ENCODE measurements at places on chromosomes 5 and 9. TPM values are rescaled to one million over a fixed set of nuclear protein-coding genes. Genes with fewer than 3 reads are reported as not detected.
A peak's percentile ranks its signal among the peaks of the same experiment; 100 is the strongest.

GRCh38 chr5:103036601-103037000 lies 83.3 kb downstream of the GIN1 start:
- no peaks in the 10 kb centered on the region for H3K4me1 ChIP-seq
- peaks cover 9% of the 10 kb centered on the region for H3K36me3 ChIP-seq
- H3K4me3 ChIP-seq: no peak overlapping the region
- no peak overlapping the region for H3K27ac ChIP-seq

GRCh38 chr9:21029661-21030060 lies 1.8 kb downstream of the HACD4 start:
- no peak for DNase-seq
- peaks cover 27% of the 10 kb centered on the region for H3K4me1 ChIP-seq
- no peaks in the 10 kb centered on the region for H3K27me3 ChIP-seq
- no peak overlapping the region for H3K4me3 ChIP-seq
- peaks cover 8% of the 10 kb centered on the region for H3K36me3 ChIP-seq

DNA sequence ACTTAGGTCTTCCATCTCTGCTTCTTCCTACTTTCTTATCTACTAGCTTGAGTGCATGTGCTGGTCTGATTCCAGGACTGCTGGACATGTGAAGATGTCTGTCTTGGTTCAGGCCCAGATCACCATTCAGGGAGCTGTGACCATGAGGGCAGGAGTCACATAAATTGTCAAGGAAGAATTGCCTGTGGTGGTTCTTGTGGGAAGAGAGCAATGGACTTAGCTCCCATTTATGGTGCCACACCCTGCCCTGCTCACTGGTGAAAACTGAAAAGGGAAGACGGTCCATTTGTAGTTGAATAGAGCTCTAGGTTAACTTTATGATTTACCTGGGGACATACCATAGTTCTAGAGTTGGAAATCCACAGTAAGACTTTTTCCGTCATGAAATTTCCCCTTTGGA lies 244.3 kb upstream of the ZNF608 start:
- H3K4me1 ChIP-seq: no peaks in the 10 kb centered on the region
- DNase-seq: no peak

- no peak for DNase-seq
- H3K4me1 ChIP-seq: peaks cover 7% of the 10 kb centered on the region
- no peaks in the 10 kb centered on the region for H3K27me3 ChIP-seq
- H3K4me3 ChIP-seq: no peak overlapping the region
- no peaks in the 10 kb centered on the region for H3K36me3 ChIP-seq
- H3K27ac ChIP-seq: peak overlapping the region; percentile 25
Measured at GRCh38 chr9:2229109-2229721, 214.1 kb downstream of the SMARCA2 start.

GRCh38 chr9:136657974-136658848 lies 4.5 kb upstream of the EGFL7 start:
- peak overlapping the region; percentile 61 for H3K4me3 ChIP-seq
- peak overlapping the region; percentile 94 for H3K27ac ChIP-seq
- H3K36me3 ChIP-seq: no peaks in the 10 kb centered on the region
- DNase-seq: peak; percentile 46

GRCh38 chr5:9789777-9790176 lies 159.6 kb upstream of the TAS2R1 start:
- H3K36me3 ChIP-seq: no peaks in the 10 kb centered on the region
- no peaks in the 10 kb centered on the region for H3K4me1 ChIP-seq
- no peak overlapping the region for H3K4me3 ChIP-seq
- no peaks in the 10 kb centered on the region for H3K27me3 ChIP-seq

DNA sequence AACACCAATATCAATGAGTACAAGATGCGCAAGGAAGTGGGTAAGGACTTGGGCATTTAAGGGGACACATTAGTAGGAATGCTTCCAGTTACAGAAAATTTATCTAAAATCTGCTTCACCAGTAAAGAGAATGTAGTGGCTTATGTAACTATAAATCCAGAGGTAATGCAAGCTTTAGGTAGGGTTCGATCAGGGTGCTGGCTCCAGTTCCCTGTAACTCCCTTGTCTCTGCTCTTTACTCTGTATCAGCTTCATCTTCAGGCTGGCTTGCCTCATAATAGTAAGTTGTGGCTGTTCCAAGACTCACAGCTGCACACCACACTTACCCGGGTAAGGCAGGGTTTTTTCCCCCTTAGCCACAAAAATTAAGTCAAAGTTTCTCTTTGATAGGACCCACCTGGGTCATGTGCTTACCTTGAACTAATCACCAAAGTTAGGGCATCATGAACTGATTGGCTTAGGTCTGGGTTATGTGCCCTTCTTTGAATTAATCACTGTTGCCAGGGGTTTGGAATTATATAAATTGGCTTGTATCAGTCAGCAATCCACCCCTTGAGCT lies 35.5 kb downstream of the ARHGEF37 start:
- no peak overlapping the region for H3K27ac ChIP-seq
- DNase-seq: no peak
- peaks cover 61% of the 10 kb centered on the region for H3K36me3 ChIP-seq
- H3K4me3 ChIP-seq: no peak overlapping the region

DNA sequence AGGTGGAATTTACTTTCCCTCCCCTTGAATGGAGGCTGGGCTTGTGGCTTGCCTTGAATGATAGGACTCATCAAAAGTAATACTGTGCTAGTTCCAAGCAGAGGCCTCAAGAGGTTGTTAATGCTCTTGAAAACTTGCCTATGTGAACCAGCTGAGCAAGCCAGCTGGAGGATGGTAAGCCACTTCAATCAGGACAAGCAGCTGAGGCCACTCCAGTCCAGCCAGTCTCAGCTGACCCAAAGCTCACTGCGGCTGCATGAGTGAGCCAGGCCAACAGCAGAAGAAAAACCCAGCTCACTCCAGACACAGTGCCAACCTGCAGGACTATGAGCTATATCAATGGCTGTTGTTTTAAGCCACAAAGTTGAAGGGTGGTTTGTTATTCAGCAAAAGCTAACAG lies 182.8 kb downstream of the MCTP1 start:
- no peaks in the 10 kb centered on the region for H3K4me1 ChIP-seq
- no peaks in the 10 kb centered on the region for H3K27me3 ChIP-seq
- no peak for DNase-seq
- no peak overlapping the region for H3K4me3 ChIP-seq
- H3K36me3 ChIP-seq: no peaks in the 10 kb centered on the region

- no peaks in the 10 kb centered on the region for H3K4me1 ChIP-seq
- no peak overlapping the region for H3K27ac ChIP-seq
- H3K27me3 ChIP-seq: no peaks in the 10 kb centered on the region
- H3K4me3 ChIP-seq: no peak overlapping the region
- no peak for DNase-seq
- H3K36me3 ChIP-seq: no peaks in the 10 kb centered on the region
Measured at GRCh38 chr9:97543561-97543960, 42.1 kb downstream of the TMOD1 start.

DNA sequence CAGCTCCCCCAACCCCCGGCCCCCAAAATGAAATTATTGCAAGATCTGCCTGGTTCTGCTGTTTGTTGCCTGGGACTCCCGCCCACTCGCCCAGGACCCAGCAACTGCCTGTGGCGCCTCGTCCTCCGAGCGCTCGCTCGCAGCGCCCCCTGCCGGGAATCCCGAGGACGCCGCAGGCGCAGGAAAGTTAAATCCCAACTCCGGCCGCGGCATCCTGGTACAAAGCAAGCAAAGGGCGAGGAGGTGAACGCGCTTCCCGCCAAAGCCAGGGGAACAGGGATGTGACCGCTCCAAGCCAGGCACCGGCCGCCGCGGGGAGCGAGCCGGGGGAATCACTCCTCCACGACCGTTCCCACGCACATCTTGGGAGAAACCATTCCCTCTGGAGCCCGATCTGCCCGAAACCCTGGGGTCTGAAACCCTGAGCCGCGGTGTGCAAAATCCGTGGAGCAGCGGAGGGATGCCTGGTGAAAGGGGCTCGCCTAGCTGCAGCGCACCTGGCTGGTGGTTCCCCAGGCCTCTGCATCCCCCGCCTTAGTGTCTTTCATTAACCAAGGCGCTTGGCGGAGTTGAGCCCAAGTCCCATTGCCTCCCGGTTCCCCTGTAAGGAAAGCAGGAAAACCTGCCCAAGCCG lies 1.3 kb downstream of the SEMA5A start:
- H3K4me3 ChIP-seq: peak overlapping the region; percentile 71
- DNase-seq: peak; percentile 81
- peaks cover 6% of the 10 kb centered on the region for H3K4me1 ChIP-seq
- peaks cover 10% of the 10 kb centered on the region for H3K36me3 ChIP-seq
- H3K27ac ChIP-seq: no peak overlapping the region
- H3K27me3 ChIP-seq: peaks cover 18% of the 10 kb centered on the region

DNA sequence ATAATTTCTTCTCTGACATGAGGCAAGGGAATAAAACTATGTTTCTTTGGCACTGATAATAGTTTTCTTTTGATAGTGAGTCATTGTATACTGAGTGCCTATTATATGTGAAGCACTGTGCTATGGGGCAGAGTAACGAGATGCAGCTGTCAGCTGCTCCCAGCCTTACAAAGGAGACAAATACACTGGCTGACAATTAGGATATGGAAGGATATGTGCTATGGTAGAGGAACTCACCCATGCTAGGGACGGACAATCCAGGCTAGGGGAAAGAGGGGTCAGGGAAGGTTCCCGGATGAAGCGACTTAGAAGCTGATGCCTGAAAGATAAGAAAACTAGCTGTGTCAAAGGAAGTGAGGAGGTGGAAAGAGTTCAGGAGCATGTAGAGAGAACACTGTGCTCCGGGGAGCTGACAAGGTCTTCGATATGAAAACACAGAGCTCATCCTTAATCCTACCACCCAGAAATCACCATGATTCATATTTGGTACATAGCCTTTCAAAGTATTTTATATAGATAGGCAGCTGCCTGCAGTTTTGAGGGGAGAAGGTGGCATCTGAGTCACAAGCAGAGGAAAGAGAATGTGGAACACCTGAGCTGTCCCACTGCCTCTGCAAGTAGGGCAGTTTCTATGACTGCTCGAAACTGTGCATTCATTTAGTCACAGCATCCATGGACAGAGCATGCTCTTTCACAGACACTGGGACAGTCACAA lies 12.1 kb downstream of the BSPRY start:
- no peaks in the 10 kb centered on the region for H3K27me3 ChIP-seq
- no peak for DNase-seq
- H3K4me1 ChIP-seq: no peaks in the 10 kb centered on the region

GRCh38 chr9:125462861-125463291 lies 201.2 kb downstream of the GAPVD1 start:
- H3K4me3 ChIP-seq: no peak overlapping the region
- H3K36me3 ChIP-seq: peaks cover 12% of the 10 kb centered on the region
- H3K27me3 ChIP-seq: no peaks in the 10 kb centered on the region
- H3K4me1 ChIP-seq: peaks cover 40% of the 10 kb centered on the region

- no peak overlapping the region for H3K4me3 ChIP-seq
- H3K27me3 ChIP-seq: no peaks in the 10 kb centered on the region
- no peaks in the 10 kb centered on the region for H3K36me3 ChIP-seq
Measured at GRCh38 chr9:32395510-32396216, 11.2 kb downstream of the ACO1 start.

- peak; percentile 60 for DNase-seq
- H3K27me3 ChIP-seq: no peaks in the 10 kb centered on the region
- no peaks in the 10 kb centered on the region for H3K4me1 ChIP-seq
Measured at GRCh38 chr9:114339130-114339908, 9.7 kb downstream of the ORM2 start.

DNA sequence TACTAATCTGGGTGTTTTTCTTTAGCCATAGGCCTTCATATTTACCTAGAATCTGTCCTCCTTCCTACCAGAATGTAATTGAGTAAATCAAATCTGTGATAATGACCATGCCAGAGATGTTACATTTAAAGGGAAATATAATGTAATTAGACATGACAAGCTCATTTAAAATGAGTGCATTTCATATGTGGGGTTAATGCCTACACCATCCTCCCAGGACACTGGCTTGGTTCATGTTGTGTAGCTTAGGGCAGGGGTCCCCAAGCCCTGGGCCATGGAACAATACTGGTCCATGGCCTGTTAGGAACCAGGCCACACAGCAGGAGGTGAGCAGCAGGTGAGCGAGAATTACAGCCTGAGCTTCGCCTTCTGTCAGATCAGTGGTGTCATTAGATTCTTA lies 276.9 kb upstream of the DAP start:
- H3K36me3 ChIP-seq: no peaks in the 10 kb centered on the region
- no peak overlapping the region for H3K4me3 ChIP-seq
- no peak overlapping the region for H3K27ac ChIP-seq

GRCh38 chr9:29556317-29556716 lies 1983.0 kb upstream of the C9orf72 start:
- H3K4me3 ChIP-seq: no peak overlapping the region
- H3K4me1 ChIP-seq: no peaks in the 10 kb centered on the region
- no peak for DNase-seq
- no peak overlapping the region for H3K27ac ChIP-seq
- no peaks in the 10 kb centered on the region for H3K36me3 ChIP-seq

GRCh38 chr5:89849830-89850512 lies 559.6 kb downstream of the CETN3 start:
- no peak overlapping the region for H3K4me3 ChIP-seq
- no peak overlapping the region for H3K27ac ChIP-seq
- no peak for DNase-seq
- no peaks in the 10 kb centered on the region for H3K36me3 ChIP-seq
- no peaks in the 10 kb centered on the region for H3K4me1 ChIP-seq

GRCh38 chr5:58107704-58108103 lies 352.2 kb downstream of the PLK2 start:
- H3K27ac ChIP-seq: no peak overlapping the region
- no peaks in the 10 kb centered on the region for H3K36me3 ChIP-seq
- no peak overlapping the region for H3K4me3 ChIP-seq
- DNase-seq: no peak
- no peaks in the 10 kb centered on the region for H3K4me1 ChIP-seq
- H3K27me3 ChIP-seq: no peaks in the 10 kb centered on the region

DNA sequence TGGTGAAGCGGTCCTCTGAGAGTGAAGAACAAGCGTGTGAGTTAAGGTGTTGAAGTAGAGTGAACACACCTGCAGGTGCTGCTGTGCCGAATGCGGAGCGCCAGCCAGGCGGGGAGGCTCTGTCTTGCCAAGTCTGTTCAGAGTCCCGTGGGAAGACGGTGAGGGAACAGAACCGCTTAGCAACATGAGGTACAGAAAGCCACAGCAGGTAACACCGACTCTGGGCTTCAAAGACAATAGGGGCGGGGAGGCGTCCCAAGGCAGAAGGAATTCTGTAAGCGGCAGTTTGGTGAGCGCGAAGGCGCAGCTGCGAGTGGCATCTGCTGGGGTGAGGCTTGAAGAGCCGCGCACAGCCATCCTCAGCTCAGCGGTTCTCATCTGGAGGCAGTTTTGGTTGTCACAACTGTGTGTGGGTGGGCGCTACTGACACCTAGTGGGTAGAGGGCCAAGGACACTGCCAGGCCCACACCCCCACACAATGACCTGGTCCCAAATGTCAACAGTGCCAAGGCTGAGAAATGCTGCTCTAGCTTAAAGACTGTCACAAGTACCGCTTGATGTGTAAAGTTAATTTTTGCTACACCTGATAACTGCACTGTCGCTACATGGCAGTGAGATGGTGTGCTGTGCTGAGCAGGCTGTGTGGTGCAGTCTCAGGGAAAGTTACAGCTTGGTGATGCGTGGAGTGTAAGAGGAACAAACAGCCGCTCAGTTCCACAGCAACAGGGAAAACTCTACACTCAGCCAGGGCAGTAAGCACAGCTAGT lies 67.4 kb upstream of the TBC1D9B start:
- no peaks in the 10 kb centered on the region for H3K27me3 ChIP-seq
- H3K4me1 ChIP-seq: peaks cover 5% of the 10 kb centered on the region
- no peak overlapping the region for H3K4me3 ChIP-seq

The LCP2 gene
- 82.9 TPM for total RNA-seq

The ANGPTL2 gene
- 11.4 TPM for total RNA-seq

The SLC6A7 gene
- total RNA-seq: not detected

The HDHD3 gene
- total RNA-seq: 9.3 TPM

The SLF1 gene
- total RNA-seq: 6.1 TPM

The PROB1 gene
- total RNA-seq: 0.86 TPM

The SLC34A3 gene
- total RNA-seq: not detected

The BTNL3 gene
- total RNA-seq: not detected

The SAXO1 gene
- total RNA-seq: 0.15 TPM

The SLC6A3 gene
- total RNA-seq: 0.12 TPM

The FOXD4L6 gene
- total RNA-seq: not detected

The UNC13B gene
- total RNA-seq: 87.9 TPM

The FPGS gene
- 55.4 TPM for total RNA-seq
